ENCODE measurements at places on chromosomes 13 and 19.

- no peak for DNase-seq
Observed at GRCh38 chr19:35416331-35416730, 31.7 kb upstream of the FFAR2 start.

DNA sequence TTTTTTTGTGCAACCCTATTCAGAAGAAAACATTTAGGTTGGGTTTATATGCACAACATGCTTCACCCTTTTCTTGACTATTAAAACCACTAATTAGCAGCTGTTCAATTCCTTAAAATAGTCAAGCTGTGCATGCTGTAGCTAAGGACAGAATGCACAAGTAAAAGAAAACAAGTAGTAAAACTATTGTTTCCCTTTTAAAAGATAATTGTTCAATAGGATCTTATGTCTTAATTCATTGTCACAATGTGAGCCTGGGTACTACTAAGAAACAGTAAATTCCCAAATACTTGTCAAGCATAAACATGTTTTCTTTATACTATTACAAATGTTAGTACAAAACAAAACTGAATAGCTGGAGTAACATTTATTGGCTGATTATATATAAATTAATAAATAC lies 32.6 kb upstream of the MIR17HG start:
- no peak for DNase-seq

DNA sequence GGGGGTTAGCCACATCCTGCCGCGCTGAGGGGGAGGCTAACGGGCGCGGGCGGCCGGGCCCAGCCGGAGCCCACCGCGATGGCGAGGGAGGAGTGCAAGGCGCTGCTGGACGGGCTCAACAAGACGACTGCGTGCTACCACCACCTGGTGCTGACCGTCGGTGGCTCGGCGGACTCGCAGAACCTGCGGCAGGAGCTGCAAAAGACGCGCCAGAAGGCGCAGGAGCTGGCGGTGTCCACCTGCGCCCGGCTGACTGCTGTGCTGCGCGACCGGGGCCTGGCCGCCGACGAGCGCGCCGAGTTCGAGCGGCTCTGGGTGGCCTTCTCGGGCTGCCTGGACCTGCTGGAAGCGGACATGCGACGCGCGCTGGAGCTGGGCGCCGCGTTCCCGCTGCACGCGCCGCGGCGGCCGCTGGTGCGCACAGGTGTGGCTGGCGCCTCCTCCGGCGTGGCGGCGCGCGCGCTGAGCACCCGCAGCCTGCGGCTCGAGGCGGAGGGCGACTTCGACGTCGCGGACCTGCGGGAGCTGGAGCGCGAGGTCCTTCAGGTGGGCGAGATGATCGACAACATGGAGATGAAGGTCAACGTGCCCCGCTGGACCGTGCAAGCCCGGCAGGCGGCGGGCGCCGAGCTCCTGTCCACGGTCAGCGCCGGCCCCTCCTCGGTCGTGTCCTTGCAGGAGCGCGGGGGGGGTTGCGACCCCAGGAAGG lies 692 bp downstream of the RGS9BP start:
- no peak for DNase-seq

GRCh38 chr19:53853707-53854106 lies 14.0 kb upstream of the MYADM start:
- DNase-seq, result no peak

- no peak for DNase-seq
Observed at GRCh38 chr13:32141462-32141861, 109.9 kb downstream of the FRY start.
